ENCODE measurements at places on chromosomes 4 and X. TPM values are rescaled to one million over a fixed set of nuclear protein-coding genes. Genes with fewer than 3 reads are reported as not detected.

Gene BGN
- total RNA-seq: 77.5 TPM

- no peak for DNase-seq
Observed at GRCh38 chr4:2714061-2714770, 41.9 kb downstream of the TNIP2 start.

Gene GABRE
- total RNA-seq: 97.8 TPM

- no peak for DNase-seq
Observed at GRCh38 chr4:47373174-47373573, 90.3 kb downstream of the COMMD8 start.

Gene CLDN22
- total RNA-seq: not detected

Gene H2BW2
- total RNA-seq: 0.26 TPM

GRCh38 chrX:333611-334311 lies 15.2 kb upstream of the GTPBP6 start:
- DNase-seq: no peak

- DNase-seq: no peak
Observed at GRCh38 chr4:71872767-71873415, 89.0 kb upstream of the GC start.

DNA sequence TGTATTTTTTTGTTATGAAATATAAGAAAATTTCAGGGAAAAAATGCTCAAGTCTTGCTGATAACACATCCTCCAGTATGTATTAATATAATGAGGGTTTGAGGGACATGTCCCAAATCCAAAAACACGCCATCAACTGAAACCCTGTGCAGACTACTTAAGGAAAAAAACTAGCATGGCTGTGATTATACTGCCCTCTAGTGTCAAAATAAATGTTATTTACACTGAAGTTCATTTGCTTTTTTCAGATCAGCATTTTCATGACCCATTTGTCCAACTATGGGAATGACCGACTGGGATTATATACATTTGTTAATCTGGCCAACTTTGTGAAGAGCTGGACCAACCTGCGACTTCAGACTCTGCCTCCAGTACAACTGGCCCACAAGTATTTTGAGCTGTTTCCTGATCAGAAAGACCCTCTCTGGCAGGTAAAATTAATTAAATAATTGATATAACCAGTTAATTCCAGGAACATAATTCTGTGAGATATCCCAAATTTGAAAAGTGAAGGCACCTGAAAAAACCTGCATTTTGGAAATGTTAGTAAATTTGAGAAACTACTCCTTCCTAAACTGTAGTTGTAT lies 128.5 kb downstream of the PRSS12 start:
- DNase-seq: no peak

DNA sequence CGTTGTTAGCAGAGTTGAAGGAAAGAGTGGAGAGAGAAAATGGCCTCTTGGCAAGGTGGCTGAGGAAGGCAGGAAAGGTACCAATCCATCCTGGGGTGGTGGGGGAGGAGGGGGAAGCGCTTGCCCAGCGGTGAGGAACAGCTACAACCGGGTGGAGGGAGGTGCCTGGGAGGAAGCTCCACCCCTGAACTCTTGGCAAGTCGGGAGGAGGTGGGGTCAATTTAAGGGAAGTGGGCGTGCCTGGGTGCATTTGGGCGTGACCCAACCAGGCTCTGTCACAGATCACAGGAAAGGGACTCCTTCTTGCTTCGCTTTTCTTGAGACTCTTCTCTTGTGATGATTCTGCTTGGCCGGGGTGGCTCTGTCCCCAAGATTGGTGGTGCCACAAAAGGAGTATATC lies 41.7 kb downstream of the BCORL1 start:
- DNase-seq: peak; percentile 83
